Natural killer cell (primary cell): ENCODE measurements at places on chromosomes 2 and 18. TPM values are rescaled to one million over a fixed set of nuclear protein-coding genes. Genes with fewer than 3 reads are reported as not detected.
A peak's percentile ranks its signal among the peaks of the same experiment; 100 is the strongest.

DNA sequence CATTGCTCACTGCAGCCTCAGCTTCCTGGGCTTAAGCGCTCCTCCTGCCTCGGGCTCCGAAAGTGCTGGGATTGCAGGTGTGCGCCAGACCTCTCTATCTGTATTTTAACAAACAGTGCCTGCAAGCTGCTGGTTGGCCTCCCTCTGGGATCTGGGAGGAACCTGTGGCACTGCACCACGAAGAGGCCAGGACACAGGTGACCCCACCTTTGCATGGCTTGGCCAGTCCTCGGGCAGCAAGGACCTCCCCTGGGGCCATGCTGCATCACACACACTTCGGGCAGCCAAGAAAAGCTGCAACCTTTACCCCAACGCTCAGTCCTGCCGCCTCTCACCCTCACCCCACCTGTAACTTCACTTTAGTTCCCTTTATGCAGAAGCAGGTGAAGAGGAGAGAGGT, 70.0 kb downstream of the PXDN start:
- DNase-seq = no peak
- no peak overlapping the region for H3K4me3 ChIP-seq
- no peaks in the 10 kb centered on the region for H3K36me3 ChIP-seq

GRCh38 chr2:222795450-222796357, 65.1 kb upstream of the ACSL3 start:
- H3K36me3 ChIP-seq = no peaks in the 10 kb centered on the region
- H3K27me3 ChIP-seq = no peaks in the 10 kb centered on the region
- no peak for DNase-seq
- no peak overlapping the region for H3K27ac ChIP-seq

DNA sequence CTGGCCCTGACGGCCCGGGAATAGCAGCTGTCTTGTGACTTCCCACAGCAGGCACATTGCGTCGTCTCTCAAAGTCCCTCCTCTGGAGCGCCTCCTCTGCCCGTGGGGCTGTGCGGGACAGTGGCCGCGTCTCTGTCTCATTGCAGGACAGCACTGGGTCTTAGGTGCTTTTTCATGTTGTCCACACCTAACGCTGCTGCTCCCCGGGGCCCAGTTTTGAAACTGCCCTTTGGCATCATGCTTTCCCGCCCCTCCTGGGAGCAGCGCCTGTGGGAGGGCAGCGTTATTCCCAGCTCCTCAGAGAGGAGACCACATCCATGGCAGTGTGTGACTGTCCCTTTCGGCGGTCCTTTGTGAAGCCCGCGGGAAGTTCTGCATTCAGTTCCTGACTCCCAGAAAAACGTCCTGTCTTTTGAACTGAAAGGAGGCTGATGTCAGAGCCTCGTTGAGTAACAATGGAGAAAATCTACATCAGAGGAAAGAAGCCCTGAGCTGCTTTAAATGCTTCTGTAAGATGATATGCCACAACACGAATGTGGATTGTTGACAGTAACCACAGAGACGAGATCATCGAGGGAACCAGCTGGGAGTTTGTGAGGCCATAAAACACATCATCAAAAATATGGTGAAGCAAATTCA, 226.0 kb downstream of the FAM210A start:
- no peak overlapping the region for H3K4me3 ChIP-seq
- H3K36me3 ChIP-seq = peaks cover 6% of the 10 kb centered on the region
- H3K27ac ChIP-seq = no peak overlapping the region
- no peaks in the 10 kb centered on the region for H3K4me1 ChIP-seq
- DNase-seq = no peak

DNA sequence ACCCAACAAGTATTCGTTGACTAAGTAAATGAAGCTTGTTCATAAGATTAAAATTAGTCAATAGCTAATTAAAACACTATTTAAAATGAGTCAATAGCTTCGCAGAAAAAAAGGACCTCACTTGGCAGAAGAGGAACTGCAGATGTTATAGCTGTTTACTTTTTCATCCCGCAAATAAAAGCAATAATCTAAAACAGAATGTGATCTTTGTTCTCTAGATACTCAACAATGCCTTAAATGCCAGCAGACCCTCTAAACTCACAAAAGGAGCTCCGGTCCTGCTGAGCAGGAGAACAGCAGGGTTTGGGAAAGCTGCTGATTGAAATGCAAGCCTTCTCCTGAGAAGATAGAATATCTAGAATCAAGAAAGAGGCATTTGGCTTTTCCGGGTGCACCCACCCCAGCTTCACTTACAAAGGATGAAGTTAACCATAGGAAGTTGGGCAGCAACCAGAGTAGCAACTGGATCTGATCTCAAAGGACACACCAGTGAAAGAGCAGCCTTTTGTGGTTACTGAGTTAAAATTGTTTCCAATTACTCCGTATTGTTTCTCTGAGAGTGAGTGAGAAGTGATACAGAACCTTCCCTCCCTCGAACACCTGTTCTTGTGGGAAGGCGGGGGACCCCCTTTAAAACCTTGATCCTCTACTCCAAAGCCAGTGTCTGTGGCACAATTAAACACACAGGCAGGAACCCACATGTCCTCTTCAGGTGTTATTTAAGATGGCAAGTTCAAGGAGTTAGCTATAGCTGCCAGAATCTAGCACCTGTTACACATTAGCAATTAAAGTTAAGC, 6.8 kb downstream of the CCBE1 start:
- no peaks in the 10 kb centered on the region for H3K36me3 ChIP-seq
- no peak overlapping the region for H3K4me3 ChIP-seq
- no peak overlapping the region for H3K27ac ChIP-seq
- no peak for DNase-seq
- H3K4me1 ChIP-seq = no peaks in the 10 kb centered on the region

DNA sequence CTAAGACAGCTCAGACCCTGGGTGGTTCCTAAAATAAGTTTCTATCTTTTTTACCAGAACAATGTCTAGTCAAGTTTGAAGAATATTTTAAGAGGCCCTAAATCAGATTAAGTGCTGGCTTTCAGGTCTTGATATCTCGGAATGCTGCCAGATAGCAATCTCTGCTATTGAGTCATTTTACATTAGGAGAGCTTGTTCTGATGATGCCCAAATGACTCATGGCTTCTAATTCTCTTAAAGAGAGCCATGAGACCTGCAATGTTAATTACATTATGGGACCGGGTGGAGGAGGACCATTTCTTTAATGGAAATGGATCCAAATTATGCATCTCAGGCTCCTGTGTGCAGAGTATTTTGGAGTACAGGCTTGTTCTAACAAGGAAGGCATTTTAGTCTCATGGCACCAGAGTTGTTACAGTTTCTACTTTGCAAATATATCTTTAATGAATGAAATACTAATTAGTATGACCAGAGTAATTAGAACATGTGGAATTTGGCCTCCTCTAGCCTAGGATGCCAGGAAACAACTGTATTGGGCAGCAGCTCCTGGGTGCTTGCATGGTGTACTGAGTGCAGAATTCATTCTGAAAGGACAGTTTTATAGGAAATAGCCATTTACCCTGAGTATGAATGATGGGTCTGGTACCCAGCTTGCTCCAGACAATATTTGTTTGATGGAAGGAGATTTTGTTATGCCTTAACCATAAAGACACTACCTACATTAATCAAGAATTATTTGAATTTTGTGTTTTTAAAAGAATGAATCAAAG, 94.0 kb upstream of the SULT1C3 start:
- no peaks in the 10 kb centered on the region for H3K27me3 ChIP-seq
- H3K36me3 ChIP-seq = no peaks in the 10 kb centered on the region
- H3K4me1 ChIP-seq = no peaks in the 10 kb centered on the region
- H3K27ac ChIP-seq = no peak overlapping the region
- no peak for DNase-seq

DNA sequence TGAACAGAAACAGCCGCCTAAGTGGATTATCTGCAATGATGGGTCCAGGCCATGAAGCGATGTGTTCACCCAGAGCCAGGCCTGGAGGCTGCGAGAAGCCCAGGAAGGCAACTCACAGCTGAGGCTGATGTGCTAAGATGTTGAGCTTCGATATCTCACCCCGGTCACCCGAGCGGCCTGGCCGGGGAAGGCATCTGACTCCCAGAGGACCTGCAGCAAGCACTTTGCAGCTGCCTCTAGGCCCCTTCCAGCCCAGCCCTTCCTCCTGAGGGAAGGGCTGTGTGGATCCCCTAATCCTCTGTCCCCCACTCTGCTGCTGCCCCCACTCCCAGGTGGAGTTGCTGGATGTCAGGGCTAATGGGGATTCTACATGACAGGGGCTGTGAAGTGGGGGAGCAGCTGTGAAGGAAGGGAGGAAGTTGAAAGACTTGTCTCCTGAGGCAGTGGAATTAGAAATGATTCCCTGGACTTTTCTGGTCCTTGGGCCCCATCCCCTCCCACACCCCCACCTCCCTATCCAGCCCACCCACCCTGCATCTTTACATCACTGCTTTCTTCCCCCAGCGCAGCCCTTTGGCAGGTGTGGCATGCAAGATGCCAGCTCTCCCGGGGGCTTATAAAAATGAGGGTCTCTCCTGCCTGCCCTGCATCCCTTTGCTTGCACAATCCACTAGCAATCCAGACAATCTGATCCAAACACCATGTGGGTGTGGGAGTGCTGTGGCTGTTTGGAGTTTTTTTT, 4.3 kb downstream of the ATP6V1B1 start:
- no peaks in the 10 kb centered on the region for H3K36me3 ChIP-seq
- no peak overlapping the region for H3K27ac ChIP-seq
- H3K27me3 ChIP-seq = no peaks in the 10 kb centered on the region
- no peak for DNase-seq

GRCh38 chr2:241720560-241720959, 13.9 kb upstream of the D2HGDH start:
- no peaks in the 10 kb centered on the region for H3K27me3 ChIP-seq
- H3K36me3 ChIP-seq = peaks cover 17% of the 10 kb centered on the region
- H3K4me1 ChIP-seq = no peaks in the 10 kb centered on the region
- DNase-seq = no peak
- H3K27ac ChIP-seq = no peak overlapping the region

DNA sequence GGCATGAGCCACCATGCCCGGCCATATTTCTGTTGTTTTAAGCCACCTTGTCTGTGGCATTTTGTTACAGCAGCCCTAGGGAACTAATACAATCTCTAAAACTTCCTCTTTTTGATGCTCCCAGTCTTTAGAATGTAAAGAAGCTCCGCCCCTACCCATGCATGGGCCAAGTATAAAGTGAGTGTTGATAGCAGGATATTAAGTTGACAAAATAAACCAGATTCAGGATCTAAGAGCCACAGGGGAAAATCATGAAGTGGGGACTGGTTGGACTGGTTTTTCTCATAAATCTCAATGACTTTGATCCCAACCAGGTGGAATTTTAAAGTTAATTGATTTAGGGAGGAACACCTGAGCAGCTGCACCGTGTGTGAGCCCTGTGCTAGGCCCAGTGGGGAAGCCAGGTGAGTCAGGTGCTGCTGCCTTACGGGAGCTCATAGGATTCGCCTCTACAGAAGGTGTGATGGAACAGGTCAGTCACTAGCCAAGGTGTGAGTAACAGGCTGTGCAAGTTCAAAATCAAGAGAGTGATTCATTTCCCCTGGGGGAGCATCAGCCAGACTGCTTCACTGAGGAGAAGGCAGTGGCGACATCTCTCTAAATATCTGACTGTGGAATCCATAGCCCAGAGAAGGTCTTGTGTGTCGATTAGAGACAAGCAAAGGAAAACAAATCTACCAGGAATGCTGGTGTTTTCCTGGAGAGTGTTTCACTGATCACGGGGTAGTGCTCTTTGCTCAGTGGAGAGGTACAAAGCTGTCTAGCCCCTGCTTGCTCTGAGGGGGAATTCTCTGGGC, 63.0 kb upstream of the MSH2 start:
- DNase-seq = no peak
- H3K4me3 ChIP-seq = no peak overlapping the region
- no peak overlapping the region for H3K27ac ChIP-seq
- no peaks in the 10 kb centered on the region for H3K27me3 ChIP-seq
- H3K4me1 ChIP-seq = peaks cover 9% of the 10 kb centered on the region
- H3K36me3 ChIP-seq = no peaks in the 10 kb centered on the region

GRCh38 chr2:19609266-19609665, 250.8 kb upstream of the OSR1 start:
- no peak overlapping the region for H3K4me3 ChIP-seq
- H3K27ac ChIP-seq = no peak overlapping the region
- H3K27me3 ChIP-seq = no peaks in the 10 kb centered on the region

DNA sequence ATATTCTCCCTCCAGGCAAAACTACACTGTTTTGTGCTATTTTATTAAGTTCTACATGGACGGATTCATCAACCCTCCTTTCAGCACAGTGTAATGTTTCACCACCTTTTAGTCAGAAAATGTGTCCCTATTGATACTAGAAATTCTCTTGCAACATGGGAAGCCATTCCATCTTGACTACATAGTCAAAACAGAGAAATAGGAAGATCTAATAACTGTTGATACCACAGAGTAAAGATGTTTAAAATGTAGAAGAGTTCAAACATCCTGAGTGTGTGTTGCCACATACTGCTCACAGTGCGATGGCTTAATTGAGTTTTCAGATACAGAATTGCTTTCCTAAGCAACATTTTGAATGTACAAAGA, 492.2 kb upstream of the RAB12 start:
- no peak overlapping the region for H3K27ac ChIP-seq
- H3K4me1 ChIP-seq = no peaks in the 10 kb centered on the region
- no peak for DNase-seq
- no peaks in the 10 kb centered on the region for H3K36me3 ChIP-seq
- no peaks in the 10 kb centered on the region for H3K27me3 ChIP-seq
- H3K4me3 ChIP-seq = no peak overlapping the region

- H3K4me1 ChIP-seq = no peaks in the 10 kb centered on the region
- no peaks in the 10 kb centered on the region for H3K27me3 ChIP-seq
- no peak overlapping the region for H3K27ac ChIP-seq
- no peaks in the 10 kb centered on the region for H3K36me3 ChIP-seq
Measured at GRCh38 chr18:25133879-25134278, 218.1 kb downstream of the ZNF521 start.

GRCh38 chr2:37809525-37809924, 115.6 kb upstream of the RMDN2 start:
- H3K27ac ChIP-seq = no peak overlapping the region
- no peaks in the 10 kb centered on the region for H3K4me1 ChIP-seq
- no peak for DNase-seq
- no peaks in the 10 kb centered on the region for H3K36me3 ChIP-seq
- no peaks in the 10 kb centered on the region for H3K27me3 ChIP-seq

GRCh38 chr2:238243496-238244076, 3.7 kb upstream of the HES6 start:
- DNase-seq = no peak
- H3K27me3 ChIP-seq = peaks cover 11% of the 10 kb centered on the region
- H3K36me3 ChIP-seq = peaks cover 6% of the 10 kb centered on the region
- H3K4me1 ChIP-seq = peaks cover 18% of the 10 kb centered on the region
- no peak overlapping the region for H3K27ac ChIP-seq

- no peak overlapping the region for H3K27ac ChIP-seq
- H3K36me3 ChIP-seq = no peaks in the 10 kb centered on the region
- DNase-seq = no peak
- H3K4me1 ChIP-seq = no peaks in the 10 kb centered on the region
Measured at GRCh38 chr2:45242161-45242741, 233.0 kb upstream of the SIX2 start.

- no peak overlapping the region for H3K27ac ChIP-seq
- DNase-seq = no peak
- H3K4me1 ChIP-seq = peaks cover 26% of the 10 kb centered on the region
- no peak overlapping the region for H3K4me3 ChIP-seq
- H3K36me3 ChIP-seq = peaks cover 1% of the 10 kb centered on the region
Measured at GRCh38 chr18:9174302-9174701, 37.7 kb downstream of the ANKRD12 start.

GRCh38 chr2:39217192-39217550, 26.6 kb downstream of the CDKL4 start:
- no peak overlapping the region for H3K4me3 ChIP-seq
- no peaks in the 10 kb centered on the region for H3K36me3 ChIP-seq
- H3K27ac ChIP-seq = peak overlapping the region; percentile 78

The CHST9 gene
- not detected for total RNA-seq

The CRYGD gene
- total RNA-seq = not detected

The MYO5B gene
- not detected for total RNA-seq

The PDE11A gene
- not detected for total RNA-seq

The MPV17 gene
- total RNA-seq = 75.2 TPM

The ECEL1 gene
- total RNA-seq = not detected
